ENCODE measurements at places on chromosomes 1 and 21. TPM values are rescaled to one million over a fixed set of nuclear protein-coding genes. Genes with fewer than 3 reads are reported as not detected.

GRCh38 chr1:192654120-192654519 is 18.2 kb downstream of the RGS13 start:
- no peak for DNase-seq
- no peaks in the 10 kb centered on the region for H3K4me1 ChIP-seq
- H3K4me3 ChIP-seq, result no peak overlapping the region
- no peak overlapping the region for H3K27ac ChIP-seq

GRCh38 chr1:244214009-244214967 is 163.2 kb downstream of the ZBTB18 start:
- H3K27me3 ChIP-seq, result no peaks in the 10 kb centered on the region
- H3K4me3 ChIP-seq, result no peak overlapping the region
- peaks cover 14% of the 10 kb centered on the region for H3K4me1 ChIP-seq
- peaks cover 12% of the 10 kb centered on the region for H3K36me3 ChIP-seq

OR6K3 gene
- not detected for total RNA-seq

- H3K36me3 ChIP-seq, result no peaks in the 10 kb centered on the region
- peaks cover 9% of the 10 kb centered on the region for H3K4me1 ChIP-seq
- H3K27ac ChIP-seq, result no peak overlapping the region
- H3K4me3 ChIP-seq, result no peak overlapping the region
- no peak for DNase-seq
Measured at GRCh38 chr1:111419037-111419436, 8.5 kb downstream of the OVGP1 start.

SPATA46 gene
- total RNA-seq, result not detected

DNA sequence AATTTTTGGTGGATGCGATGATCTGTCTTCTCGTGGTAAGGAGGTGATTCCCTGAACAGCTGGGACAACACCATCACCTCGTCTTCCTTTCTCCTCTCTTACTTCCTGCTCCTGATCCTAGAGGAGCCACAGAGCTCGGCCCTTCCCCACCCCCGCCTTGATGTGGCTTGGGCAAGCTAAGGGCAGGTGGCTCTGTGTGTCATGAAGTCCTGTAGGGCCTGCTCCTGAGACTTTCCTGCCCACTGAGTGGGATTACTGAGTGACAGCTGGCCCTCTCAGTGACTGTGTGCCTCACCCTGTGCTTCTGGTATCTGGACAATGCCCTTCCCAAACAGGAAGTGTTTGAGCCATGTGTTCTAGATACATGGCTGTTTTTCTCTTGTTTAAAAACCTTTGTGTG is 153.0 kb downstream of the KCNJ6 start:
- no peak overlapping the region for H3K27ac ChIP-seq
- H3K4me1 ChIP-seq, result peaks cover 5% of the 10 kb centered on the region

GRCh38 chr21:43815107-43815613 is 25.8 kb downstream of the RRP1 start:
- H3K4me3 ChIP-seq, result peak overlapping the region; percentile 60
- H3K27me3 ChIP-seq, result no peaks in the 10 kb centered on the region

- 0 out of 2 replicates have a peak, but pooled peaks cover 11% of the 10 kb centered on the region for H3K36me3 ChIP-seq
- H3K4me3 ChIP-seq, result no peak overlapping the region
- no peak for DNase-seq
- H3K27me3 ChIP-seq, result no peaks in the 10 kb centered on the region
- no peak overlapping the region for H3K27ac ChIP-seq
Measured at GRCh38 chr1:15311122-15311822, 64.2 kb downstream of the FHAD1 start.

DNA sequence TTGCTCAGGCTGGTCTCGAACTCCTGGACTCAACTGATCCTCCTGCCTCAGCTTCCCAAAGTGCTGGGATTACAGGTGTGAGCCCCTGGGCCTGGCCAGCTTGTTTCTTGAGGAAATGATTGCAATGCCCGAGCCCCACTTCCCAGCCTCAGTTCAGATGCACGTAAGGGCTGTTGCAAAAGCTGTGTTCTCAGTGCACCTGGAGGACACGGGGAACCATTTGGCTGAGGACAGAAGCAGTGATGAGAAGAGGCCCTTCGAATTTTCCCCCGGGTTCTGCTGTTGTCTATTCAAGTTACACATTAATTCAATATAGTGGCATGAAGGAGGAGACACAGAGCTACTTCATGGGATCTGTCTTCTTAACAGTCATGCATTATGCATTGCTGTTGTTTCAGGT is 78.8 kb upstream of the WDR26 start:
- no peaks in the 10 kb centered on the region for H3K27me3 ChIP-seq
- no peak overlapping the region for H3K4me3 ChIP-seq
- no peak for DNase-seq
- H3K4me1 ChIP-seq, result peaks cover 15% of the 10 kb centered on the region
